Osteocyte (in vitro differentiated cells): ENCODE measurements at places on chromosomes 12 and 14. TPM values are rescaled to one million over a fixed set of nuclear protein-coding genes. Genes with fewer than 3 reads are reported as not detected.

DNA sequence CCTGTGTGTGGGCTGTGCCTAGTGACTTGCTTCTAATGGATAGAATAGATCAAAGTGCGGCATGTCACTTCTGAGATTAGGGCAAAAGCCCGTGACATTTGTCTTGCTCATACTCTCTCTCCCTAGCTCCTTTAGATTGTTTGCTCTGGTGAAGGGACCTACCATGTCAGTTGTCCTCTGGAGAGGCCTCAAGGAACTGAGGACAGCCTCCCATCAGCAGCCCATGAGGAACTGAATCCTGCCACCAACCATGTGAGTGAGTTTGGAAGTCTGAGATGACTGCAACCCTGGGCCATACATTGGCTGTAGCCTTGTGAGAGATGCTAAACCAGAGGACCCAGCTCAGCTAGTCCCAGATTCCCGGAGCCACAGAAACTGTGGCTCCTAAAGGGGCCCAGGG lies 101.6 kb upstream of the ESRRB start:
- peak; percentile 70 for DNase-seq

DNA sequence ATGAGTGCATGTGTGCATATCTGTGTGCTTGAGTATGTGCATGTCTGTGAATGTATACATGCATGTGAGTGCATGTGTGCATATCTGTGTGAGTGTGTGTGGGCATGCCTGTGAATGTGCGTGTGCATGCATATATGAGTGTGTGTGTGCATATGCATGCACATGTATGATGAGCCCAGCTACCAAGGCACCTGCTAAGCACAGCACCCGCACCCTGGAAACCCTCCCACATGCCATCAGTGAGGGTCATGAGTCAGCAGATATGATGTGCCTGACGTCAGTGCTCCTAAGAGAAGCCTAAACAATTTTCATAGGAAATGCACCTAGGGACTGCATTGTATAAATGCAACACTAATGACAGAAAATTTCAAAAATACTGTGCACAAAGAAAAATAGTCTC lies 151.1 kb downstream of the KIF26A start:
- DNase-seq, result no peak

DNA sequence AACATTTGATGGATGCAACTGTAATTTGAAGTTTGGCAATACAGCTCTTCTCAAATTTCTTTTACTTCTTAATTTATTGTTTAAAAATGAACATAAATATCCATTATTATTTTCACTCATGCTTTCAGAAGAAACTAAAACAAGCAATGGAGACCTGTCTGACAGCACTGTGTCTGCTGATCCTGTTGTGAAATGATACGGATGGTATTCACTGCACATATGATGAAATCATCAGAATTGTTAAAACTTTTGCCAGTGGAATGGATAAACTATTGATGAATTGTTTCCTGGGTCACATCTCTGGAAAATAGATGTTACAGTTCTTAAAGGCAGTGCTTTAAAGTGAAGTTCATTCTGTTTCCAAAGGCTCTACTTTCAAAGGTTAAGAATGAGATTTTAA lies 59.2 kb downstream of the WASHC4 start:
- no peak for DNase-seq

GRCh38 chr14:29687866-29688265 lies 239.8 kb downstream of the PRKD1 start:
- no peak for DNase-seq

DNA sequence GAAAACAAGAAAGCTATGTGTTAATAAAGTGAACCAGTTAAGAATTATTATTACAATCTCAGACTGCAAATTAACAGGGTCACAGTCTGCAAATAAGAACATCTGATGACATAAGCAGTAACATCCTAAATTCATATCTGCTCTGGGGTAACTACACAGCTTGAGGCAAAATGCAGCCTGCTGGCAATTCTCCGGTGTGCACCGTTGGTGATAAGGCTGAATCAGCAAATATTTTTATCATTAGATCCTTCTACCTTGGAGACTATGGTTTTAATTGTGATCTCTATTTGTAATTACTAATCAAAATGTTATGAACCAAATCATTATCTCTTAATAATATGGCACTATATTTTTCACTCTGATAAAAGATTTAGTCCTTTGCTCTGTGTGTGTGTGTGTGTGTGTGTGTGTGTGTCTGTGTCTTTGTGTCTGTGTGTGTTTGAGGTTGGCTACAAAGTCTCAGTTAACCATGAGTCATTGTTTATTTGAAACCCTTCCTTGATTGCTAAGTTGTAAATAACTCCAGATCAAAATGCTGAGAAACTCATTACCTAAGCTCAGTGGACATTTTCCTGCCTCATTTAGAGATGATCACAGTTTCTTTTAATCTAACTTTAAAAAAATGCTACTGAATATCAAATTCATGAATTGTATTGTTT lies 442.6 kb downstream of the GXYLT1 start:
- no peak for DNase-seq

DNA sequence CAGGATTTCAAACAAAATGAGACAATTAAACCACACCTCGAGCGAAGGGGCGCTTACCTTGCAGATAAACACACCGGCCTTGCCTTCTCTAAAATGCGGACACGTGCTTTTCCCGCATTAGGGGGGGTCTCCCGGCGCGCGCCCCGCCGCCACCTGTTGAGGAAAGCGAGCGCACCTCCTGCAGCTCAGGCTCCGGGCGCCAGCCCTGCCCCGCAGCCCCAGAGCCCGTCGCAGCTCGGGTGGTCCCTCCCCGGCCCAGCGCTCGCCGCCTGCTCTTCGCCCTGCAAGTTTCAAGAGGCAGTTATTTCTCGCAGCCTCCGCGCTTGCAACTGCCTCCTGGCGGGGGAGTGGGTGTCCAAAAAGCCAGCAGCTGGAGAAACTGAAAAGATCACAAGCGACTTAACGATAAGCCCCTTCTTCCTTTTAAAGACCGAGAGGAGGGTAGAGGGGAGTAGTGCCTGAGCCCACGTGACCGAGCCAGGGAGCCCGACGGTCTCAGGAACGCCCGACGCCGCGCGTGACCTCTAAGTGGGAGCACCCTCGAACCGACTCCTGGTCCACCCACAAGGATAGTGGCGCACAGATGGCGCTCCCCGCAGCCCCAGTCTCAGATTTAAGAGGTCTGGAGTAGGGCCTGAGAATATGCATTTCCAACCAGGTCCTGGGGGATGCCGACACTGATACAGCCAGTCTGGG lies at the start of gene ESR2:
ESR2 (minus strand) TSS at position 396 of the 696 bp plus-strand sequence. CDS start 11,386 bp downstream, outside the sequence.
- DNase-seq, result peak; percentile 82

DNA sequence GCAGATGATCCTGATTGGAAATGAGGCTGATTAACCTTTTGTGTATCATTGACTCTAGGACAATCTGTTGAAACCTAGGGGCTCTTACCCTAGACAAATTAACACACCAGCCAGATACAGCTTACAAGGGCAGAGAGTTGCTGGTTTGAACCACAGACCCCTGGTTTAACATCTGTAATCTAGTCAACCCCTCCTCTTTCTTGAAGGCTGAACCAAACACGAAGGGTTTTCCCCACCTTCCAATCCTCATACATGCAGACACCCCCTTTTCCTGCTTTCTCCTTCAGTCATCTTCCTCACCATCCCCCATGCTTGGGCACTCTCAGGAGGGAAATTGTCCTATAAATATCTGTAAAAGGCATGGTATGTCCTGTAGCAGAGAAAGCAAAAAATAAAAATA lies 126.0 kb upstream of the HIF1A start:
- DNase-seq, result no peak

- DNase-seq, result peak; percentile 79
Observed at GRCh38 chr12:104187446-104188155, 28.0 kb upstream of the TXNRD1 start.

The TRIAP1 gene
- 23.9 and 25.6 TPM in 2 replicates for total RNA-seq

The FOXN4 gene
- total RNA-seq, result not detected in 2 replicates

The RTN1 gene
- total RNA-seq, result not detected in 2 replicates

The TBC1D30 gene
- 1.2 and 2.0 TPM in 2 replicates for total RNA-seq
